Vagina (tissue), 2 donors: ENCODE measurements at places on chromosomes 1 and 21.

GRCh38 chr1:64882574-64883255 lies 83.6 kb downstream of the JAK1 start:
- peak; percentile 11 for DNase-seq

DNA sequence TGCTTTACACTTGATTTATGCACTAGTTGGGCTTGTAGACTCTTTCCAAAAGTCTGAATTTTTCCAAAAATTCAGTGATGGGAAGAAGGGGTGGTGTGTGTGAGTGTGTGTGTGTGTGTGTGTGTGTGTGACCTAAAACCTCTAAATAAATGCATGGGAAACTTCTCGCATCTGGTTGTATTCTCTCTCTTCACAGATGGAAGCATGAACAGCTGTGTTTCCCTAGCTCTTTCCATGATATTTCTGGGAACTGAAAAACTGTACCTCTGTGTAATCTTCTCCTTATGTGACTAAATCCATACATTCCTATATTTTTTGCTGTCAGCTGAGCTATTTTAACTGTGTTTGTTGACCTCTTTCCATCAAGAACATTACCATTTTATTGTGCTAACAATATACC lies 26.2 kb upstream of the CYYR1 start:
- no peak for DNase-seq

GRCh38 chr1:246455476-246455875 lies 51.6 kb downstream of the SMYD3 start:
- DNase-seq: no peak

DNA sequence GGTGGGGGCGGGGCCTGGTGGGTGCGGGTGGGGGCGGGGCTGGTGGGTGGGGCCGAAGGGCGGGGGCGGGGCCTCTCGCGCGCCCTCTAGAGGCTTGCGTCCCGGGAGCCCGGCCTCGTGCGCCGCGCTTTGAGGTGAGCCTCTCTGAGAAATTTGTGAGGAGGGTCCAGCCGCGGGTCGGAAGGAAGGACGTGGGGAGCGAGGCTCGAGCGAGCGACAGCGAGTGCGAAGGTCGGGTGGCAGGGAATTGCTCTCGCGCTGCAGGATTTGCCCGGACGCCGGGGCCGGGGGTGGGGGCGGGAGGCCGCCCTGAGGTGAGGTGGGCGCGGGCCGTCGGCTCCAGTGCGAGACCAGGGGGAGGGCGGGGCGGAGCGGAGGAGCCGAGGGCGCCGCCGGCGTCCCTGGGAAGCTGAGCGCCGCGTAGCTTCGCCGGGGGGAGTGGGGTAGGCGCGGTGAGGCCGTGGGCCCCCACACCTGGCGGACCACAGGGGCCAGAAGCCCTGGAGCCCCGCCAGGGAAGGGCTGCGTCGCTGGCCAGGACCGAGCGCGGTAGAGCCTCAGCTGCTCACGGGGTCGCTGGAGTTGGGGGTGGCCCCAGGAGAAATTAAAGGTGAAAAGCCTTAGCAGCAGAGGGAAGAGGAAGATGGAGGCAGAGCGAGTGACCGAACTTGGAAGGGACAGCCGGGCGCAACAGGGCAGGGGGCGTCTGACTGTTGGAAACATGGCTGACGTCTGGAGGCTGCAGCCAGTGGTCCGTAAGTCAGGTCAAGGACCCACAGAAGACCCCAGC lies 754 bp upstream of the LSS start:
- no peak for DNase-seq

- no peak for DNase-seq
Observed at GRCh38 chr1:185775501-185775900, 41.3 kb downstream of the HMCN1 start.
